COLO829 (cell line): ENCODE measurements at places on chromosomes 4 and X.
A peak's percentile ranks its signal among the peaks of the same experiment; 100 is the strongest.

GRCh38 chr4:182569561-182569960 is 326.4 kb downstream of the TENM3 start:
- no peak for DNase-seq

GRCh38 chr4:86398187-86398586 is 38.3 kb upstream of the MAPK10 start:
- DNase-seq: no peak

- no peak for DNase-seq
Observed at GRCh38 chr4:6912441-6912840, 2.8 kb downstream of the TBC1D14 start.

- DNase-seq: no peak
Observed at GRCh38 chr4:15736514-15737050, 33.7 kb downstream of the BST1 start.

DNA sequence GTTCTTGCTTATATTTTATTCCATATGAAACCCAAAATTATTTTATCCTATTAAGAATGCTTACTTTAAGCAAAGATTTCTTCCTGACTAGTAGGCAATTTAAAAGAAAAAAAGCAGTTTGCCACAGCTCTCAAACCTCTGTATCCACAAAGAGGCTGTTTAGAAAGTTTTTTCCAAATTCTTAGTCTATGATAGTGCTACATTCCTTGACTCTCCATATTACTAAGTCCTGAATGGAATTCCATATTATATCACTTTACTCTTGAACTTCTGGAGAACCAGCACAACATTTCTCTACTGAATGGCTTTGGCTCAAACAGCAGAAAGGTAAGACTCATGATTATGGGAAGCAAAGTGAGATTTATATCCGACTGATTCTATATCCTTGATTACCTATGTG is 8.3 kb downstream of the SLC10A6 start:
- DNase-seq: no peak

GRCh38 chrX:17860179-17860780 is 818 bp downstream of the RAI2 start:
- DNase-seq: no peak

DNA sequence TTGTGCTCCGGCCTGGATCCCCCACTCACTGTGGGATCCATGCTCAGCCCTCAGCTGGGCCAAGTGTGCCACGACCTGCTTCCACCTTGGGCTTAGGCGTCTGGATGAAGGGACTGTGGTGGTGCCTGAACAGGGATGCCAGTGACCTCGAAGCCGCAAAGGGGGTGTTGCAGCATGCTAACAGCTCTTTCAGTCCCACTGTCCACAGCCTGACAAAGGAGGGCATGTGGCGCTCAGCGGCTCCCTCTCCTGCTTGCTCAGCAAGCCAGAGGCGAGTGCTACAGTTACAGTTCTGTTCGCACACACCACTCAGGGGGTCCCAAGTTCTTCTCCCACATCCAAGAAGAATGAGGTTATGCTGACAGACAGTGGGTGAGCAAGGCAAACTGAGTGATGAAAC is 5.2 kb upstream of the IGBP1 start:
- no peak for DNase-seq

DNA sequence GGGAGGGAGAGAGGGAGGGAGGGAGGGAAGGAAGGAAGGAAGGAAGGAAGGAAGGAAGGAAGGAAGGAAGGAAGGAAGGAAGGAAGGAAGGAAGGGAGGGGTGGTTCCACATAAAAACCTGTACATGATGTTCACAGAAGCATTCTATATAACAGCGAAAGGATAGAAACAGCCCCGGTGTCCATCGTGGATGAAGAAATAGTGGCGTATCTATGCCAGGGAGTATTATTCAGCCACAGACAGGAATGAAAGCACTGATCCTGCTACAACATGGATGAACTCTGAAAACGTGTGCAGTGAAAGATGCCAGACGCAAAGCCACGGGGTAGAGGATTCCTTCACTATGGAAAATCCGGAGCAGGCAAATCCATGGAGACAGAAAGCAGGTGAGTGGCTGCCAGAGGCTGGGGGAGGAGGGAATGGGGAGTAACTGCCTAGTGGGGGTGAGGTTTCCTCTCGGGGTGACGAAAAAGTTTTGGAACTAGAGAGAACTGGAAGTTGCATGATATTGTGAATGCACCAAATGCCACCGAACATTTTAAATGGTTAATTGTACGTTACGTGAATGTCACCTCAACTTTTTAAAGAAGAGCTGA is 92.2 kb downstream of the ABLIM2 start:
- DNase-seq: no peak

DNA sequence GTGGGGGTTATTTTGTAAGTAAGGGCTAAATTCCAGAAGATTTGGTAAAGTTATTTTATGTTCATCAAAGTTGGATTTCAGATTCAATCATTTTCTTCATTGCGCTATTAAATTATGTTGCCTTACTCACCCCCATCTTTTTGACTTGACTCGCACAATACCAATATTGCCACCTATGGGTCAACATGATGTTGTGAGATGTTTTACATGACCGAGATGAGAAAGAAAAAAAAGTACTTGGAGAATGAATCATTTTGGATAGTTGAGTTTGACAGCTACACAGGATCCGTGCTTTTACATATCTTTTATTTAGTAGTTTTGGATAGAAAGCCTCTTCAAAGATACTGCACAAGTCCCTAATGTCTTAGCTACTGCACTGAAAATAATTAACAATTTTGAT is 224.2 kb upstream of the EMCN start:
- DNase-seq: peak; percentile 41

- no peak for DNase-seq
Observed at GRCh38 chr4:24991015-24991414, 39.7 kb downstream of the LGI2 start.
